ENCODE measurements at places on chromosomes 1 and 21. TPM values are rescaled to one million over a fixed set of nuclear protein-coding genes. Genes with fewer than 3 reads are reported as not detected.

DNA sequence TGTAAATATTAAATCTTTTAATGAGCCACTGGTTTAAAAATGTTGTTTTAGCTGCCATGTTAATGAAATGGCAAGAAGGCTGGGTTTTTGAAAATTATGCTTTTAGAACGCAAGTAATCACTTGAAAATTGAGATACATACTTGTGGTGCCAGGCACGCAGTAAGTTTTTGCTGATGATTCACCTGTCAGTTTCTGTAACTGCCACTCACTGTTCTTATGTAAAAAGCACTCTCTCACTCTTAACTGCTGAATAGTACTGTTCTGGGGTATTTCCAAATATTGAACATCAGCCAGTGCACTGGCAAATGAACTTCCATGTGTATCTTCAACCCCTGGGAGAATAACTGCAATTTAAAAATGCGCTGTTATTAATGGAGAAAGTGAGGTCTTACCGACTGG is 17.9 kb downstream of the LGALS8 start:
- no peak for DNase-seq
- no peaks in the 10 kb centered on the region for H3K4me1 ChIP-seq
- no peak overlapping the region for H3K4me3 ChIP-seq
- H3K27me3 ChIP-seq = no peaks in the 10 kb centered on the region
- H3K27ac ChIP-seq = no peak overlapping the region
- peaks cover 7% of the 10 kb centered on the region for H3K36me3 ChIP-seq

GRCh38 chr1:168470901-168471431 is 72.8 kb downstream of the XCL2 start:
- DNase-seq = no peak
- peaks cover 8% of the 10 kb centered on the region for H3K4me1 ChIP-seq
- no peak overlapping the region for H3K27ac ChIP-seq
- no peak overlapping the region for H3K4me3 ChIP-seq
- H3K36me3 ChIP-seq = peaks cover 12% of the 10 kb centered on the region
- no peaks in the 10 kb centered on the region for H3K27me3 ChIP-seq

- no peak overlapping the region for H3K27ac ChIP-seq
- H3K27me3 ChIP-seq = no peaks in the 10 kb centered on the region
- no peak overlapping the region for H3K4me3 ChIP-seq
- no peak for DNase-seq
- no peaks in the 10 kb centered on the region for H3K36me3 ChIP-seq
- peaks cover 12% of the 10 kb centered on the region for H3K4me1 ChIP-seq
Measured at GRCh38 chr1:58390091-58390490, 156.4 kb downstream of the OMA1 start.

Gene LCE3D
- total RNA-seq = not detected

DNA sequence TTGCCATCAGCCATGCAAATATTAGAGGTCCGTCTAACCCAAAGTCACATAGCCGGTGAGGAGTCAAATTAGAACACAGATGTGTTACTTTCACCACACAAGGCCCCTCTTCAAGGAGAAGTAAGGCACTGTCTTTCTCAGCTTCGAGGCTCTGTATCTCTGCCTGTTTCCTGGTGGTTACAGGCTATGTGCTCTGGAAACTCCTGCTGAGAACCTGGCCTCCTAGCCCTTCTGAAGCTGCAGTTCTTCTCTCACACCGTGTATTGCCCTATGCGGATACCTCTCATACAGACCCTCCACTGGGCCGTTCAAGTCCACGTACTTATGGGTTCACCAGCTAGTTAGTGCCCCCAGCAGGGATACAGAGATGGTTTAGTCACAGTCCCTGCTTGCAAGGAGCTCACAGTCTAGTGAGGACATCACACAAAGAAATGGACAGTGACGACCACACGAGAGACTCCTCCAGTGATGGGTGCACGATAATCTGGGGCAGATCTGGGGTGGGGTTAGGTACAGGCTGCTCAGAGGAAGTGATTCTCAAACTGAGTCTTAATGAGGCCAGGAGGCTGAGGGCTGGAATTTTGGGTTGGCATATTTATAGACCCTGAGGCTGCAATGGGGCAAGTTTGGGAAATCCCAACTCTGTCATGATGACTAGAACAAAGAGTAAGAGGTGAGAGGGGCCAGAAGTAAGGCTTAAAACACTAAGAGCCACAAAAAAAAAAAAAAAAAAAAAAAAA is 22.8 kb upstream of the ELOA start:
- H3K27me3 ChIP-seq = no peaks in the 10 kb centered on the region
- no peak overlapping the region for H3K4me3 ChIP-seq
- no peaks in the 10 kb centered on the region for H3K36me3 ChIP-seq
- DNase-seq = no peak
- H3K4me1 ChIP-seq = no peaks in the 10 kb centered on the region

DNA sequence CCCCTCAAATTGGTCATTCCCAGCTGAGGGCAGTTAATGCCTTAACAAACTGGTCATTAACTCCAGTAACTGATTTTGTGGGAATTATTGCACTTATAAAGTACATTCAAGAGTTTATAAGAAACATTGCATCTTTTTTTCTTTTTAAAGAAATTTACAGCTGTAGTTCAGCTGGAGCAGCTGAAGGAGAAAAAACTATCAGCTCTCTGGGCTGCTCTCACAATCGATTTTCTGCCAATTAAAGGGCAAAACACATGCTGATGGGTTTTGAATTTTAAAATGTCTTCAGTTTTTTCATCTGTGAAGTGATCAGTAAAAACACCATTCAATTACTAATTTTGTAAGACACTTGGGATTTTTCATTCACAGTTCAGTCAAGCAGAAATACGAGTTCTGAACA is 74.7 kb downstream of the KIFAP3 start:
- H3K4me3 ChIP-seq = no peak overlapping the region
- H3K27ac ChIP-seq = no peak overlapping the region
- H3K36me3 ChIP-seq = no peaks in the 10 kb centered on the region
- DNase-seq = no peak
- no peaks in the 10 kb centered on the region for H3K4me1 ChIP-seq
- no peaks in the 10 kb centered on the region for H3K27me3 ChIP-seq

DNA sequence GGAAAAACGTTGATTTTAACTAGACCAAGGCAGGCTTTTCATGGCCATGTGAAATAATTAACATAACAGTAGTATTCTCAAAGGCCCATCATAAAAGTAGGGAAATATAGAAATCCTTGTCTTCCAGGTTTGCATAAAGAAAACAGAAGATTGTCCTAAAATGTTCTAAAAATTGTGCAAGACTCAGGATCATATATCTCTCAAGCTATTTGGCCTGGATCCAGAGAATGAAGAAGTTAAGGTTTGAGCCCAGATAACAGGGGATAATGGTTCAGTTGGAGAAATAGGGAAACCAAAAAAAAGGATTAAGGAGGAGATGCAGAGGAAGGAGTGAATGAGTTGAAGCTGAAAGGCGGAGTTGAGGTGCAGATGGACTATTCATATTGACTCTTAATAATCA is 555.5 kb upstream of the NR5A2 start:
- H3K4me1 ChIP-seq = no peaks in the 10 kb centered on the region
- H3K27me3 ChIP-seq = no peaks in the 10 kb centered on the region
- H3K36me3 ChIP-seq = no peaks in the 10 kb centered on the region
- H3K27ac ChIP-seq = no peak overlapping the region
- no peak for DNase-seq

Gene NID1
- 28.5 TPM for total RNA-seq

DNA sequence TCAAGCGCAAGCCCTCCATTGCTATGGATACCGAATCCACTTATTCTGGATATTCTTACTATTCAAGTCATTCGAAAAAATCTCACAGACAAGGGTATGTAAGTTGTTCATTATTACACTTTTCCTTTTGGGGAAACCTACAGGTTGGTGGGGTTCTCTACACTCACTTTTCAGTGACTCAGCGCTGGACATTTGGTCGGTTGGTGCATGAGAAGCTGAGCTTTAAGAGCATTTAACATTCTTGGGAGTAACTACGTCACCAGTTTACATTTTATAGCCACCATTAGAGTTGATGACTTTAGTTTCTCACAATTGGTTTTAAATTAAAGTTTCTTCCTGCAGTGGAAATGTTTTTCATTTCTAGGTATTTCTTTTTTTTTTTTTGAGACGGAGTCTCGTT is 9.6 kb downstream of the VANGL1 start:
- no peak overlapping the region for H3K27ac ChIP-seq
- peaks cover 24% of the 10 kb centered on the region for H3K4me1 ChIP-seq
- H3K27me3 ChIP-seq = no peaks in the 10 kb centered on the region
- no peak overlapping the region for H3K4me3 ChIP-seq
- peaks cover 3% of the 10 kb centered on the region for H3K36me3 ChIP-seq
- no peak for DNase-seq

- no peak for DNase-seq
- H3K27me3 ChIP-seq = no peaks in the 10 kb centered on the region
- no peak overlapping the region for H3K27ac ChIP-seq
- no peaks in the 10 kb centered on the region for H3K36me3 ChIP-seq
Measured at GRCh38 chr21:15122241-15122640, 57.4 kb upstream of the NRIP1 start.

Gene GPR37L1
- total RNA-seq = 0.11 TPM

- peak; percentile 16 for DNase-seq
- H3K4me1 ChIP-seq = no peaks in the 10 kb centered on the region
- no peak overlapping the region for H3K4me3 ChIP-seq
- no peaks in the 10 kb centered on the region for H3K36me3 ChIP-seq
Measured at GRCh38 chr1:17360272-17360956, 11.6 kb upstream of the PADI6 start.

Gene CORT
- total RNA-seq = not detected

Gene USP21
- total RNA-seq = 18.4 TPM

GRCh38 chr1:7401814-7402547 is 369.1 kb upstream of the VAMP3 start:
- no peak overlapping the region for H3K27ac ChIP-seq
- peaks cover 19% of the 10 kb centered on the region for H3K36me3 ChIP-seq
- H3K4me1 ChIP-seq = peaks cover 2% of the 10 kb centered on the region
- DNase-seq = peak; percentile 72

DNA sequence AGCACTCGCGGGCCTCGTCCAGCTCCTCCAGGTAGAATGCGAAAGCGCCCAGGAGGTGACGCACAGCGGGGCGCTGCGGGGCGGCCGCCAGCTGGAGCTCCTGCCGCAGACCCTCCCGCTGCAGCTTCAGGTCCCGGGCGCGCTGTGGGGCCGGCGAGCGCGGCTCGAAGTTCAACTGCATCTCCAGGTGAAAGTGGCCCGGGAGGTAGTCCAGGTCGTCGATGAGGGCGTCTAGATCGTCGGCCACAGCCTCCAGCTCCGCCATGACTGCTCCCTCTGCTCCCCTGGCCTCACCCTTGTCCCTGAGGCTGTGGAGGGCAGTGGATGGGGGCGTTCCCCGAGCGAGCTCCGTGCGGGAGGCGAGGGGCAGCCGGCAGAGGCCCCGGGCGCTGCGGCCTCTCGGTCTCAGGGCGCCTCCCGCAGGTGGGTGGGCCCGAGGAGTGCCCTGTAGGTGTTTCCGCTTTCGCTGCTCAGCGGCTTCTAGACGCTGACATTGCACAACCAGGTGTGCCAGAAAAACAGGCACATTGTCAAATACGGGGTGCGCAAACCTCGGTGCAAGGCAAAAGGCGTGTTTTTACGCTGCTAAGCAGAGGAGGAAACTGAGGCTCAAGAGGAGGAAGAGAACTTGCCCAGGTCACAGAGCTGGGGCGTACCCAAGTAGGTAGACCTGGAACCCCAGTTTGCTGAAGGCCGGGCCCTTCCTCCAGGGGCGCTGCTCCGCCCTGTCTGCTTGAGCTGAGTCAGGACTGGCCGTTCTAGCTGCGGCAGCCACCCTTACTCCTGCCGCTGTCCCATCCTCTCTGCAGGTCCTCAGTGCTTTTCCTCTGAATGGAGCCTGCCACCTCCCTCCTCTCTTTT is at the start of gene TTC22:
Gene TTC22, minus strand, starts transcription at position 425 of the 861 bp plus-strand sequence. Its CDS starts 160 bp downstream, at position 265.
- no peak within 1 kb of the TSS for H3K27ac ChIP-seq
- H3K4me1 ChIP-seq = no peaks in the 10 kb centered on the region
- DNase-seq = peak; percentile 83
- H3K36me3 ChIP-seq = no peaks in the 10 kb centered on the region
- no peaks in the 10 kb centered on the region for H3K27me3 ChIP-seq
- H3K4me3 ChIP-seq = no peak within 1 kb of the TSS

Gene APOBEC4
- total RNA-seq = not detected

Gene ELAPOR1
- 1.1 TPM for total RNA-seq

- peaks cover 2% of the 10 kb centered on the region for H3K36me3 ChIP-seq
- peaks cover 2% of the 10 kb centered on the region for H3K4me1 ChIP-seq
Measured at GRCh38 chr1:51878308-51878615, 265 bp downstream of the NRDC start.

Gene EPHX1
- total RNA-seq = 41.0 TPM

Gene STIL
- 26.6 TPM for total RNA-seq

Gene OR2T33
- total RNA-seq = not detected

GRCh38 chr21:18810136-18810535 is 406.6 kb upstream of the TMPRSS15 start:
- peak; percentile 33 for DNase-seq
- no peaks in the 10 kb centered on the region for H3K27me3 ChIP-seq
- H3K4me3 ChIP-seq = no peak overlapping the region
- no peaks in the 10 kb centered on the region for H3K36me3 ChIP-seq
